Stimulated activated CD4-positive, alpha-beta T cell treated with anti-CD3 and anti-CD28 coated beads, Interleukin-4, amount 100 ng/mL, for 48 hours (primary cell): ENCODE measurements at places on chromosomes 11 and 22.

- no peak for DNase-seq
Measured at GRCh38 chr22:31492151-31492550, 2.5 kb upstream of the EIF4ENIF1 start.

GRCh38 chr11:12679471-12679870 lies 5.2 kb downstream of the TEAD1 start:
- no peak for DNase-seq

- DNase-seq = no peak
Measured at GRCh38 chr11:86513138-86513537, 138.5 kb downstream of the CCDC81 start.

GRCh38 chr11:73048446-73048845 lies 93.7 kb downstream of the FCHSD2 start:
- DNase-seq = no peak

DNA sequence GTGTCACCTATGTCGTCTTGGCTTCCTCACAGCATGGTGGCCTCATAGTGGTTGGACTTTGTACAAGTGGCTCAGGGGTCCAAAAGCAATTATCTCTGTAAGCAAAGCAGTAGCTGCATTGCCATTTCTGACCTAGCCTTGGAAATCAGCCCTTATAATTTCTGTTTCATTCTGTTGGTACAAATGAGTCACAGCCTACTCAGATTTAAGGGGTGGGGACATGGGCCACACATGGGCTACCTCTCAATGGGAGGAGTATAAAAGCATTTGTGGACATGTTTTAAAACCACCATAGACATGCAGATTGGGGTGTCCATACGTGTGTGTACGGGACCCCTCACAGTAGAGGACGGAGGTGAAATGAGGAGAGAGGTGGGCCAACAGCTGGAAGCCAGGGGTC lies 41.6 kb downstream of the CHRDL2 start:
- no peak for DNase-seq
